ENCODE measurements at places on chromosomes 7 and 10.

DNA sequence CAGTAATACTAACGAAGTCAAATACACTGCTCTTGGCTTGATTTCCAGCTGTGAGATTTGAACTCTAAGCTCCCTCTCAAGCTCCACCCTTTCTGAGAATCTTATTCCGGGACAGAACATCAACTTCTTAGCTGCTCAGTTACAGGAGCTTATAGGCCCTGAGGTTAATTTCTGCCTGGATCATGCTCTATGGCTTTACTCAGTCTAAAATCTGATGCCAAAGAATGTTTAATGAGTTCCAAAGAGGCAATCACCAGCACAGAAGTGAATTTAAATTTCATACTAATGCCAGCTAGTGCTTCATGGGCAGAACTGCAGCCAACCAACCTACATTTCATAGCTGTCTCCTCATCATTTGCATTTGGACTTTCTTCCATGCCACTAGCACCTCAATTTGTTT lies 707.2 kb downstream of the MAGI2 start:
- no peak for DNase-seq

DNA sequence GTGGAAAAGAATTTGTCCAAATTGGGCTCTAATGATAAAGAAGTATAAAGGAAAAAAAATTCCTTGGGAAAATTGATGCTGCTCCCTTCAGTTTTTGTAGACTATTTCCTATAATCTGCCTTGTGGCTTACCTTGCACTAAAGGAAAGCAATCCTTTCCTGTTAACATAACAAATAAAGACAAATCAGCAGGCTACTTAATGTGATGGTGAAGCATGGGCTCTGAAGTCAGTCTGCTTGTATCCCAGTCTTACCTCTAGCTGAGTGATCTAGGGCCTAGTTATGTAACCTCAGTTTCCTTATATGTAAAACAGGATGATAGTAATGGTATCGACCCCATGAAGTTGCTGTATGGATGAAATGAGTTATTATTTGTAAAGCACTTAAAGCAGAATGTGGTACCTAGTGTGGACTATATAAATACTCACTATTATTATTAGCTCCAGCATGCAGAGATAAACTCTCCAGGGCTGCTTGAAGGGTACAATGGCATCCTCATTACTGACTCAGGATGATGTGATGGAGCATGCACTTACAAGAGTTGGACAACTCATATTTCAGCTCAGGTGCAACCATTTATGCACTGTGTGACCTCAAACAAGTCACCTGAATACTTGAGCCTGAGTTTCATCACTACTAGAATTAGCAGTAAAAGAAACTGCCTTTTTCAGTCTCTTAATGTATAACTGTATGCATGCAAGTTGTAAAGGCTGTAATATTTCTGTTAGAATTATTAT lies 156.1 kb downstream of the DKK1 start:
- DNase-seq: no peak

DNA sequence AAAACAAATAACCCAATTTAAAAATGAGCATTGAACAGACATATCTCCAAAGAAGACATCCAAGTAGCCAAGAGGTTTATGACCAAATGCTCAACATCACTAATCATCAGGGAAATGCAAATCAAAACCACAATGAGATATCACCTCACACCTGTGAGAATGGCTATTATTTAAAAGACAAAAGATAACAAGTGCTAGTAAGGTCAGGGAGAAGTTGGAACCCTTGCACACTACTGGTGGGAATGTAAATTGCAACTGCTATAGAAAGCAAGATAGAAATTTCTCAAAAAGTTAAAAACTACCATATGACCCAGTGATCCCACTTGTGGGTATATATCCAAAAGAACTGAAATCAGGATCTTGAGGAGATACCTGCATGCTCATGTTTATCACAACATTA lies 49.5 kb downstream of the SGMS1 start:
- DNase-seq: no peak

- no peak for DNase-seq
Observed at GRCh38 chr7:101882005-101882421, 64.6 kb downstream of the CUX1 start.

- no peak for DNase-seq
Observed at GRCh38 chr7:17255926-17256325, 42.5 kb upstream of the AHR start.

GRCh38 chr7:44101303-44101965 lies 2.7 kb upstream of the AEBP1 start:
- no peak for DNase-seq

- DNase-seq: no peak
Observed at GRCh38 chr7:79723833-79724618, 270.6 kb upstream of the MAGI2 start.

DNA sequence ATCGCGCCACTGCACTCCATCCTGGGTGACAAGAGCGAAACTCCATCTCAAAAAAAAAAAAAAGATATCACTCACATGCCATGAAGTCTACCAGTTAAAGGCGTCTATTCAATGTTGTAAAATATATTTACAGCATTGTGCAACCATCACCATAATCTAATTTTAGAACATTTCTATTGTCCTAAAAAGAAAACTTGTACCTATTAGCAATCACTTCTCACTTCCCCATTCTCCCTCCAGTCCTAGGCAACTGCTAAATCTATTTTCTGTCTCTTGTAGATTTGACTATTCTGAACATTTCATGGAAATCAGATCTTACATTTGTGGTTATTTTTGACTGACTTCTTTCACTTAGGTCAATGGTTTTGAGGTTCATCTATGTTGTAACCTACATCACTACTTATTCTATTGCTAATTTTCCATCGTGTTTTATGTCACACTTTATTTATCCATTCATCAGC lies 25.2 kb upstream of the OTUD1 start:
- DNase-seq: no peak

DNA sequence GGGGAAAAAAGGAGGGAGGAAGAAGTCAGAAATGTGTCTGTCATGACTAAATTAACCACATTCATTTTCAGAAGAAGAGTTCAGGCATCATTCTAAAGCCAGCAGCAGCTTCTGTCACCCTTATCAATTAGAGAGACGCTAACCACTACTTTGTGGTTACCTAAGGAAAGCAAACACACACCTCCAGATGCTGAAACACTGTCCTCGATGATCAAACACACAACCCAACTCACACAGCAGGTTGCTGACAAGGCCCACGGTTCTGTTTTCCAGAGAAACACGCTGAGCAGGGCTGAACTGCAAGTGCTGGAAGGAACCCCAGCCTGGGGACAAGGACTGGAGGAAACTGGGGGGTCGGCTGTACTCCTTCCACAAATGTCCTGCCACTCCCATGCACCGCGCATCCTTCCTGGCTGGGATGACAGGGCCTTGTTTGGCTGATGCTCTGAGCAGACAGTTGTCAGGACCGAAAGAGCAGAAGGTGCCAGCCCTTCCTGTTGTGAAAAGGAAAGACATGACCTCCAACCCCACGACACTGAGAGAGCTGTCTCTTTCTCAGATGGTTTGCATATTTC lies 36.6 kb downstream of the PRKCQ start:
- DNase-seq: peak; percentile 75

GRCh38 chr10:69934768-69935167 lies 117.9 kb upstream of the MACROH2A2 start:
- no peak for DNase-seq

GRCh38 chr7:100854146-100854895 lies 1.8 kb downstream of the SLC12A9 start:
- DNase-seq: no peak

- DNase-seq: no peak
Observed at GRCh38 chr10:46035923-46036849, 5.8 kb upstream of the NCOA4 start.

DNA sequence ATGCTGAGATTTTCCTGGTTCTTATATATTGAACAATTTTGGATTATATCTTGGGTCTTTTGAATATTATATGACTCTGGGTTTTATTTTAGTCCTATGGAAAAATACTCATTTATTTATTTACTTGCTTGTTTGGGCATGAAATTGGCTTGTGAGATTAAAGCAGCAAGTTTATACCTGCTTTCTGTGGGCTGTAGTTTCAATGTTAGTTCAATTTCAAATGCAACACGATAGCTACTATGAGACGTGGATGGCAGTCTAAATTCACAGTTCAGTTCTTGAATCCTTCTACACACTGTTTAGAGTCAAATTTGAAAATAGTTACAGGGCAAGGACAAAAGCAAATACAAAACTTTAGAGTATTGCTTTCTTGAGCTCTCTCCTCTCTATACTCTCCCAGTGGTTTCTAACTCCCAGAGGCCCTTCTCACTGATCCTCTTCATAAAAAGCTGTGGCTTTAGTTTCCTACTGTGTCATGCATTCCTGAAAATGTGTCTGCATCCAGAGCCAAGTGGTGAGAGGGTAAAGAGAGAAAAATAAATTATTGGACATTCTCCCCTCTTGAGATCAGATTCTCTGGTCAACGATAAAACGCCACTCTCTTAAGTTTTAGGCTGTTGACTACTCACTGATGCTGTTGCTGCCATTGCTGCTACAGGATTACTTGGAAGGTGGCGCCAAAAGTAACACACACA lies 34.4 kb downstream of the POLR1F start:
- no peak for DNase-seq

DNA sequence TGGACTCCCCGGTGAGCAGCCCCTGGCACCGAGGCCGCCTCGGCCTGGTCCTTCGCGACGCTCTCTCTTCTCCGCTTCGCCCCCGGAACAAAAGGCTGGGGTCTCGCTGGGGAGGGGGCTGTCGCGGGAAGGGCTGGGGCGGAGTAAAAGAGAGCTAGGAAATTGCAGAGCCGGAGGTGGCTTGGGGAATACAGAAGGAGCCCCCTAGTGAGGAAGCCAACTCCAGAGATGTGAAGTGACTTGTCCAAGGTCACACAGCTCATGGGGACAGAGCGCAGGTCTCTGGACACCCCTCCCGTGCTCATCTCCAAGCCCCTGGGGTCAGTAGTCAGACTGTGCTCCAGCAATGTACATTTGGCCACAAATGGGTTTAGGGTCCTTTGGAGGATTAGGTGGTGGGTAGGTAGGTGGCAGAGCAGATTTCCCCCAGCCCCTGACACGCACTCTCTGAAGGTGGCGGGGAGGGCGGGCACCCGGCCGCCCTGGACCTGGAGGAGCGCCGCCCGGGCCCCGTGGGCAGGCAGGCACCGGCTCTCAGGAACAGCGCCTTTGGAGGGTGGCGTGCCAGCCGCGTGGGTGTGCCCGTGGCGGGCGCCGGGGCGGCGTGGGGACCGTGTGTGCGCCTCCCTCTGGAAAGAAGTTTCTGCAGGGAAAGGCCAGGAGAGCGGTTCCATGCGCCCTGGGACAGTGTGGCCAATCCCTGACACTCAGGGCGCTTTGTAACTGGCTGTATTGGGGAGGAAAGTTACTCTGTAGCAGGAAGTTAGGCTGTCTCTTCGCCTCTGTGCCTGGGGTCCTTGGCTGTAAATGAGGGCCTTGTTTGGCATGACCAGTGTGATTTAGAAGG lies 910 bp downstream of the WIPF3 start:
- no peak for DNase-seq

GRCh38 chr10:124325633-124325914 lies 93.1 kb downstream of the OAT start:
- no peak for DNase-seq

- DNase-seq: no peak
Observed at GRCh38 chr7:158582089-158582456, 5.5 kb downstream of the PTPRN2 start.

- DNase-seq: peak; percentile 39
Observed at GRCh38 chr7:26182283-26182682, 18.3 kb downstream of the HNRNPA2B1 start.

GRCh38 chr7:26284477-26284876 lies 7.2 kb upstream of the SNX10 start:
- no peak for DNase-seq

DNA sequence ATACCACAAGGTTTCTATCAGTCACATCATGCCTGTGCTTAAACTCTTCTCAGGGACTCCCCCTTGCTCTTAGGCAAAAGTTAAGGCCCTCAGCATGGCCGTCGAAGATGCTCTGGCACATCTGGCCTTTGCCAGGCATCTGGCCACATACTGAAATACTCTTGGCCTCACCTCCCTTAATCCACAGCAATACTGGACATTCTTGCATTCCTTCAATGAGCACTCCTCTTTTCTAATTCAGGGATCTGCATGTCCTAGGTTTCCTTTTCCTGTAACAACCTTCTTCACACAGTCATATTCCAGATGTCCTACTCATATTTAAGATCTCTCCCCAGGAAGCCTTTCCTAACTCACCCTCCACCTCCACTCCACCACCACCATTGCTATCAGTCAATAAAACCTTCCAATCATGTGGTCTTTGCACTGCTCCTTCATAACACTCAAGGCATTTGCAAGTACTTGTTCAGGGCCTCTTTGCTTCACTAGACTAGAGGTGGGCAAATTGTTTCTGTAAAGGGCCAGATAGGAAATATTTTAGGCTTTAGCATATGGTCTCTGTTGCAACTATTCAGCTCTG lies 216.6 kb downstream of the KCNMA1 start:
- no peak for DNase-seq

DNA sequence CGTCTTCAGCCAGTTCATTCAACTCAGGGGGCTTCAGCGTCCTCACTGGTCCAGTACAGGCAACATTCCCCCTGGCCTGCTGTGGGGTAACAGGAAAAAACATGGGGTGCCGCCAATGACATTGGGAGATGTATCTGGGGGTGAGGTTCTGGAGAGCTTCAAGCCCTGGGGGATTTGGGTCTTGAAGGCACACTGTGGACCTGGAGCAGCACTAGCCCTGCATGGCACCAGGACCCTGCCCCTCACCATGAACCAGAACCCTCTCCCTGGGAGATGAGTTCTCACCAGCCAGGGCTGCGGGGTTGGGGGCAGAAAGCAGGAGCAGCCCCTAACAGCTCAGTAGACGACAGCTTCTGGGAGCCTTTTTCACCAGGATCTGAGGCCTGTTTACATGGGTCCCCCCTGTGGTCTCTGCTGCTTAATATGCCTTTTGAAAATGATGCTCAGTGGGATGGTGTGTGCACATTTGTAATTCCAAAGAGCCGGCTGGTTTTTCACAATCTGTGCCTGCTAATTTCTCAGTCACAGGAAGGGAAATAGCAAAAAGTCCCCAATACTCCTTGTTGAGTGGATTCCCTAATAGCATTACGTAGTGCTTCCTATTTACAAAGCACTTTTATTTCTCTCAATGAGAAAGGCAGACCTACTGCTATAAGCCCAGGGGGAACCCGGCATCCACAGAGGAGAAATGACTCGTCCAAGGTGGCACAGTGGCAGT lies 509.5 kb downstream of the RPS24 start:
- no peak for DNase-seq

DNA sequence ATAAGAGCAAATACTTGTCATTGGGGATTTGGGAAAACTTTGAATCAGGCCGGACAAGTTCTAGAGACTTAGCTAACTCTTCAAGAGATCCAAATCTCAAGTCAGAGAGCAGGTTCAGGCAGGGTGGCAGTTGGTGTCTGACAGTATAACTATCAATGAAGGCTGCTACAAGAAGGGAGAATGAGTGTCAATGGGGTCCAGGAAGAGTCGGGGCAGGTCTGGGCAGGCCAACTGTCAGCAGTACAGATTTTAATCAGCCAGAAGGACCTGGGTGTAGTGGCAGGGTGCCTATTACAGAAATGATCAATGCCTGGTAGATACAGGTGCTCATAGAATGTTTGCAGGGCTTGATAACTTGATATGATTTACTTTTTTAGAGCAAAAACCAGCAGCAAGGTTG lies 751.1 kb downstream of the GRM8 start:
- DNase-seq: no peak

GRCh38 chr10:75851580-75852345 lies 420.3 kb downstream of the LRMDA start:
- no peak for DNase-seq
